NCI-H2171 (cell line): ENCODE measurements at places on chromosomes 6 and 20.

DNA sequence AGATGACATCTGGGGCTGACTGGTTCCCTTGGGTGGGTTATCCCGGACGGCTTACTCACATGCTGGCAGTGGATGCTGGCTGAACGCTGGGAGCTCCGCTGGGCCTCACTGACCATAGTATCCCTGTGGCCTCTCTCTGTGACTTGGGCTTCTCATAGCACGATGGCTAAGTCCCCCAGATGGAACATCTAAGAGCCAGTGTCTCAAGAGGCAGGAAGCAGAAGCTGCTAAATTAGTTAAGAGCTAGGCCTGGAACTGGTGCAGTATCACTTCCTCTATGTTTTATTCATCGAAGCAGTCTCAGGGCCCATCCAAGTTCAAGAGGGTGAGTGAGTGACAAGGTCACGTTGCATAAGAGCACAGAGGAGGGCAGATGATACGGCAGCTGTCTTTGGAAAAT is 116.5 kb upstream of the LAMP5 start:
- DNase-seq, result no peak

- DNase-seq, result no peak
Measured at GRCh38 chr20:32141465-32141980, 32.0 kb downstream of the TM9SF4 start.

DNA sequence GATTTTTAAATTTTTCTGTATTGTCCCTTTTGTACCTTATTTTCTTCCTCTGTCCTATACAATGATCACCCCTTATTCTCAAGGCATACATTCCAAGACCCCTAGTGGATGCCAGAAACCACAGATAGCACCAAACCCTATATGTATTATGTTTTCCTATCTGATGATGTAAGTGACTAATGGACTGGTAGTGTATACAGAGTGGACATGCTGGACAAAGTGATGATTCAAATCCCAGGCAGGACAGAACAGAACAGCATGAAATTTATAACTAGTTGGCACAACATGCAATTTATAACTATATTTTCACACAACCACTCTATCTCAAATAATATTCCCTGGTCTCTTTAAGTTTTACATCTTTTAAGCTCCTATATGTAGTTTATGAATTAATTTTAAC is 205.6 kb upstream of the FLRT3 start:
- DNase-seq, result no peak

GRCh38 chr6:99333068-99333467 is 16.4 kb downstream of the FAXC start:
- DNase-seq, result no peak

- DNase-seq, result no peak
Measured at GRCh38 chr6:11500008-11500407, 37.5 kb upstream of the TMEM170B start.

- no peak for DNase-seq
Measured at GRCh38 chr6:11381801-11382513, 149.5 kb upstream of the NEDD9 start.

DNA sequence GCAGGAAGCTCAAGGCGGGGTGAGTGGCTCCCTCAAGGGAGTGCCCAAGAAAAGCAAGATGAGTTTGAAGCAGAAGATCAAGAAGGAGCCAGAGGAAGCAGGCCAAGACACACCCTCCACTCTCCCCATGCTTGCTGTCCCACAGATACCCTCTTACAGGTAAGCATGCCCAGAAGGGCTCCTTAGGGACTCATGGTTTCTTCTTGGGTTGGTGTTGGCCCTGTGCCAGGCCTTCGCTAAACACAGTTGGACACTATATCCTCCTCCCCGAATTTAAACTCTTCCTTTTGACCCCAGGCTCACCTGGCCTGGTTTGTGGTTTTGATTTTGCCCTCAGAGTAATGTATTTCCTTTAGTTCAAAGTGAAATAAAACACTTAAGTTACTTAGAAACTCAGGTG is 5.1 kb downstream of the BRPF3 start:
- DNase-seq, result no peak

DNA sequence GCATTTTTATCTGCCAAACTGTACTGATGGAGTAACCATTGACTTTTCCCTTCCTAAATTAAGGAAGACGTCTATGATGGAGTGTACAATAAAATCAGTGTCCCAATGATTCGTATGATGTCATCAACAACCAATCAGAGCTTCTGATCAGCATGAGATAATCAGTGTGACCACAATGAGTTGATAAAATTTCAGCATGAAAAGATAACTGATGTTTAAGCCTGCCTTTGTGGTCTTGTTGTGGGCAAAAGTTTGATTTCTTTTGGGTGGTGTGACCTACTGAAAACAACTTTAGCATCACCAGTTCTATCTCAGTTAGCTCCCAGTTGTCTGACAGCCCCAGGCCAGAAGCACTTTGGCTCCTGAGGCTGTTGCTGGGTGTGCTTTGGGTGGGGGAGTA is 3.3 kb downstream of the PCIF1 start:
- DNase-seq, result no peak

DNA sequence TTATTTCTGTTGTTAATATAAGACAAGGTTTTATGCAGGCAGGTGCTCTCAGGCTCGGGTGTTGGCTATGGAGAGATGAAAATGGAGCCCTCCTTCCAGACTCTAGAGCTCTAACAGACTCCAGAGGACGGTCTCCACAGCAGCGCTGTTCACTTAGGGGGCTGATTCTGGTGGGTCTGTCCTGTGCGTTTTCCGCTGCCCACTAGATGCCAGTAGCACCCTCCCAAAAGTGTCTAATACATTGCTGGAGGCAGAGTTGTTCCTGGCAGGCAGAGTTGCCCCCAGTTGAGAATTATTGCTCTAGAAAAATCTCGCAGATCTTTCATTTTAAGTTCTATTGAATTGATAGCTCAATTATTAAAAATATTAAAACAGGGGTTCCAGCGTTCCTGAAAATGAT is 109.9 kb downstream of the MAP3K4 start:
- no peak for DNase-seq

- no peak for DNase-seq
Measured at GRCh38 chr6:169556758-169557548, 144.9 kb downstream of the WDR27 start.

GRCh38 chr20:61166324-61166723 is 85.7 kb upstream of the CDH4 start:
- no peak for DNase-seq

DNA sequence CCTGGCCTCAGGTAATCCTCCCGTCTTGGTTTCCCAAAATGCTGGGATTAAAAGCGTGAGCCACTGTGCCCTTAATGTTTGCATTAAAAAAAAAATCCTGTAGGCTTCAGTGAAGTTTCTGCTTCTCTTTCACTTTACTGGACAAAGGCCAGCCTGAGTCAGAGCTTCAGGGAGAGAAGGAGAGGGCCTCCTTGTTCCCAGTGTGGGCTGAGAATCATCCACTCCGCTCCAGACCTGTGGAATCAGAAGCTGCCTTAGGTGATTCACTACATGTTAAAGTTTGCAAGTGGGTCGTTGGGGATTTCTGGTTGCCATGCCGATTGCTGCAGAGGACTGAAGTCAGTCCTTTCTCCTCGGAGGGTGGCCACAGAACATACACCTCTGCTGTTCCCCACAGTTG is 113.3 kb upstream of the EEF1E1 start:
- DNase-seq, result no peak
